ENCODE measurements at places on chromosomes 5 and 9.

GRCh38 chr9:109705515-109705914, 74.5 kb upstream of the PALM2AKAP2 start:
- DNase-seq: peak; percentile 21

DNA sequence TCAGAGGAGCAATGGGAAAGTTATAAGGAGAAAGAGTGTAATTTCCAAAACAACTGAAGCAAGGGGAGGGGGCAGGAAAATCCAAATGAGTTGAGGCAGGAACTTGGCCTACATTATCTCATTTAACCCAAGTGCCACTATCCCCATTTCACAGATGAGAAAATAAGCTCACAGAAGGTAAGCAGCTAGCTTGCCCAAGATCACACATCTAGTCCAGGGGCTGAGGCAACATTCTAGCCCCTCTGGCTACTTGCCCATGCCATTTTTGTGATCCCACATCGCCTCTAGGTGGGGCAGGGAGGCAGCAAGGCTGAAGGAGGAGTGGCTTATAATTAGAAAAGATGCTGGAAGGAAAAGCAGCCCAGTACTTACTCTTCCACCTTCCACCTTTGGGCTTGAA, 2.6 kb upstream of the PSIP1 start:
- DNase-seq: peak; percentile 11

- no peak for DNase-seq
These were observed 66.0 kb downstream of the GDNF start for GRCh38 chr5:37773809-37774208.

DNA sequence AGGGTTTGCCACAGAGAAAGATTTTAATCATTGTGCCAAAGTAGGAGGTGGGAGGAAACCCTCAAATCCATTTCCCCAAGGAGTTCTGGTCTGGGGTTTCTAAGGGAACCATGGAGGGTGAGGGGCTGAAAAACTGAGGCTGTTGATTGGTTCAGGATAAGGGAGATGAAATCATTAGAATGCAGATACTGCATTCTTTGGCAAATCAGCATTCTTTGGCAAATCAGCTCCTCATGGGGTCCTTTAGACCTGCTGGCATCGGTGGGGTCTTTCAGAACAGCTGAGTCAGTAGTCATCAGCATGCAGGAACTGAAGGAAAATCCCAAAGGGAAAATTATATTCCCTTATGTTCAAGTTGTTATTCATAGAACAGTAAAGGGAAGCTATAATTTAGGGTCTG, 585.5 kb downstream of the ISL1 start:
- no peak for DNase-seq

GRCh38 chr9:3299872-3300271, 225.9 kb downstream of the RFX3 start:
- no peak for DNase-seq

GRCh38 chr5:71456362-71456743, 902 bp downstream of the BDP1 start:
- DNase-seq: no peak

- DNase-seq: no peak
These were observed at the start of gene PTGER4 for GRCh38 chr5:40679913-40680681. Gene PTGER4 (plus strand): TSS chr5:40679915. CDS start chr5:40680994, 1,079 bp downstream.

GRCh38 chr5:181107699-181108098, 23.3 kb downstream of the OR2V1 start:
- DNase-seq: no peak

DNA sequence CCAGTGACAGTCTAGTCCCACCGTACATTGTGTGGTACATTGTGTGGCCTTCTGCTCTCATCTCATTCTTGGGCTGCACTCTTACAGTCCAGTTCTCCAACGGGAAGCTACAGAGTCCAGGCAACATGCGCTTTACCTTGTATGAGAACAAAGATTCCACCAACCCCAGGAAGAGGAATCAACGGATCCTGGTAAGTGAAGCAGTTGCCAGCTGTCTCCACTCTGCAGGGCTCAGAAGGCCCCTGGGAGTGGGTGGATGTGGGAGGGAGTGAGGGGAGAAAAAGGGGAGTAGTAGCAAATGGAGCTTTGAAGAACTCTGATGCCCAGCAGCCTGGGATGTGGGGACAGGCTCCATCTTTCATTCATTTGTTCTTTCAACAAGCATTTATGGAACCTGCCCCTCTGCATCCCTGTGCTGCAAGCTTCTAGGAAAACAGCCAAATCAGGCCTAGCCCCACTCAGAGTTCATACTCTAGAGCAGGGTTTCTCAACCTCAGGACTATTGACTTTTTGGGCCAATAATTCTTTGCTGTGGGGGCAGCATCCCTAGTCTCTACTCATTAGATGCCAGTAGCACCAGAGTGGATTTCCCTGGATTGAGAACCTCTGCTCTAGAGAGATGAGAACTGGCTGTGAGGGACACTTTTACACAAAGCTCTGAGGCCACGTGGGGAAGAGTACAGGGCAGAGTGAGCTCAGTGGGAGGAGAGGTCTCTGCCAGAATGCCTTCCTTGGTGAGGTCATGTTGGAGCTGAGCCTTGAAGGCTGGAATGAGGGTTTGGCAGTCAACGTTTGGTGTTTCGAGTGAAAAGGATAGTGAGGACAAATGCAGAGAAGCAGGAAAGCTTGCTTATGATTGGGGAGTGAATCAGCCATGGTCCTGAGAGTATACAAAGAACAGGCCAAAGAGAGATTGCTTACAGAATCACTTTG, 1.1 kb downstream of the POLR1E start:
- DNase-seq: no peak

- no peak for DNase-seq
These were observed 50.0 kb downstream of the EXD3 start for GRCh38 chr9:137372693-137373610.

DNA sequence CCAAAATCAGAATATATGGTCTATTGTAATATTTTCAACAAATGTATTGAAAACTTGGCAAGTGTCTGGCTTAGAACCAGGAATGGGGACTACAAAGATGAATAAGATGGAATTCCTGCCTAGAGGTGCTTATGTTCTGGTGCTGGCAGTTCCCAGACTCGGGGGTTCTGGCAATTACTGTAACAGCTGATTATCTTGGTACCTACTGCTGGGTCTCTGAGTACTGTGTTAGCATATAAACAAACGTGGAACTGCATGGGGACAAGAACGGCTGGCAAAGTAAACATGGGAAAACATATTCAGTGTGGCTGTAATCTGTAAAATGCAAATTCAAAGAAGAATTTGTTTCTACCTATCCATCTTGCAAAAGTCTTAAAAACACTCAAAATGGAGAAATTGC, 89.9 kb downstream of the SLC24A2 start:
- DNase-seq: no peak

GRCh38 chr9:20880675-20881074, 150.8 kb downstream of the HACD4 start:
- DNase-seq: no peak

DNA sequence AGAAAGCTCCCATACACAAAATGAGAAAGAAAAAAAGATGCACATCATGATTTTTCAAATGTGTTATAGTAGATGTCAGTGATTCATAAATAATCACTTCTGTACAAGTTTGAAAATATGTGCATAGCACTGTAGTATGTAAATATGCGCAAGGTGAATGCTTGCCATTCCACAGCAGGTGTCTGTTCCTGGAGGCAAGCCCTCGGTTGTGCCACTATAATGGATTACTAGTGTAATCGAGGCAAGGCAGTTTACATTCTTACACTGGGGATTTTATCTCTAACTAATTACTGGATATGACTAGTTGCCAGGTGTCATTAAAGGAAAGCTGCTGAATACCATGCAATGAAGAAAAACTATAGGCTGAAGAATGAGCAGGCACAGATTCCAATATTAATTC, 93.6 kb downstream of the ARHGEF28 start:
- DNase-seq: no peak

DNA sequence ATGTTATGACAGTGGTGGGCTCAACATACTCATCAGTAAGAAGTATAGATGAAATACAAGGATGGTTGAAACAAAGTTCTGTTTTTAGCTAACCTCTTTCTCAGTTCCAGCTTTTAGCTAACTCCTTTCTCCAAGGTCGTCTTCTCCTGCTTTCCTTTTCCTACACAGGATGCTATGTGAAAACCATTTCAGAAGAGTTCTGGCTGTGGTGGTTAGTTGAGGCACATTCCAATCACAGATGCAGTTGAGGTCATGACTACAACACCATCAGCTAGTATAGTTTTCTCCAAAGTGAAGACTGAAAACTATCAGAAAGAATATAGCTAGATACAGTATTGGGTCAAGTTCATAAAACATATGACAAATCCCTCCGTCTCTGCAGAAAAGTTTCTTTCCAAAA, 477.7 kb upstream of the C9orf72 start:
- no peak for DNase-seq

DNA sequence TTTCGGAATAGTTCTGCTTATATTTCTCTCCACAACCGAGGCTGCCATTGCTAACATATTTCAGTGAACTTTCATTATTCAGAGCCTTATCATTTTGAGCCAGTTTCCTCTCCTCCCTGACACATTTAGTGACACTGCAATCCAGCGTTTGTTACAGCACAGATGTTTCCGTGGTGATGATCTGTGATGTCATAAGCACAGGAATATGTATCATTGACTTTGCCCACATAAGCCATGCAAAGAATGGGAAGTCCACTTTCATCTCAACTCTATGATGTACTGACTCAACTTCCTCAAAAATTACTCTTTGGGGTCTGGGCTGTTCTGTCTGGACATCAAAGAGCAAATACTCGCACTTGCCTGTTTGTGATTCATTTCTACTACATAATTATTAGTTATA, 291.8 kb downstream of the EBF1 start:
- DNase-seq: no peak

GRCh38 chr5:10635257-10635866, 71.5 kb downstream of the ANKRD33B start:
- peak; percentile 87 for DNase-seq

GRCh38 chr9:120872791-120873502, 4.0 kb downstream of the PHF19 start:
- DNase-seq: no peak

DNA sequence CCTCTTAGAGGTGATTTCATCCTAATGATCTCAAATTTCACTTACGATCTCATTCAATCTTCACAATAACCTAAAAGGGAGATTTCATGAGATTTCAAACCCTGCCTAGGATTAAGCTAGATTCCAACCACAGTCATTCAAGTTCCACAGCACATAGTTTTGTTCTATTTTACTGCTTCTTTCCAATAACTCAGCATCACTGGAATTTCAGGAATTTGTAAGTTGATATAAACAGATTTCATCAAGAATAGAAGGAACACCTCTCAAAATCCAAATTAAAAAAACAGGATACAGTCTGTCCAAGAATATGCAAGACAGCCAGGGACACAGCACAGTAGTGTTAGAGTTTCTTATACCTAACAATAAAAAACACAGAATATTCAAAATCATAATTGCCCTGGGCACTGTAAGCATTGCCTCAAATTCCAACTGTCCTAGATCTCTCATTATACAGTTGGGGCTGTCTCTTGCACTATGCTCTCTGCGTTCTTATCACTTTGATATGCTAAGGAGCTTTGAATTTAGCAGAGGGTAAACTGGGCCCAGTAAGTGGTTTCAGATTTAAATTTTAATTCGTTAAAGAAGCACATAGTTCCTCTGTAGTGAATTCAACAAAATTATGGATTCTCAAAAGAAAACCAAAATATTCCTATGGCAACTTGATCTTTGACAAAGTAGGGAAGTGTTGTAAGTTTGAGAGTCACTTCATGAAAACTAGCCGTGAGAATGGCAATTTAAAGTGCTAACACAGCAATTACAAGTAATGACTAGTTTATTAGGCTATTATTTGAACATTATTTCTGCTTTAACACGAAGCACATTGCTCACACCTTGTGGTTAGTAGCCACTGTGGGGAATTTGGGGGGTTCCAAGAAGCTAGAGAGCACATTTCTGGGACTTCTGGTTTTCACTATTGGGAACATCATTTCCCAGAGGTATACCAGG, 478.6 kb upstream of the C9orf72 start:
- DNase-seq: no peak

DNA sequence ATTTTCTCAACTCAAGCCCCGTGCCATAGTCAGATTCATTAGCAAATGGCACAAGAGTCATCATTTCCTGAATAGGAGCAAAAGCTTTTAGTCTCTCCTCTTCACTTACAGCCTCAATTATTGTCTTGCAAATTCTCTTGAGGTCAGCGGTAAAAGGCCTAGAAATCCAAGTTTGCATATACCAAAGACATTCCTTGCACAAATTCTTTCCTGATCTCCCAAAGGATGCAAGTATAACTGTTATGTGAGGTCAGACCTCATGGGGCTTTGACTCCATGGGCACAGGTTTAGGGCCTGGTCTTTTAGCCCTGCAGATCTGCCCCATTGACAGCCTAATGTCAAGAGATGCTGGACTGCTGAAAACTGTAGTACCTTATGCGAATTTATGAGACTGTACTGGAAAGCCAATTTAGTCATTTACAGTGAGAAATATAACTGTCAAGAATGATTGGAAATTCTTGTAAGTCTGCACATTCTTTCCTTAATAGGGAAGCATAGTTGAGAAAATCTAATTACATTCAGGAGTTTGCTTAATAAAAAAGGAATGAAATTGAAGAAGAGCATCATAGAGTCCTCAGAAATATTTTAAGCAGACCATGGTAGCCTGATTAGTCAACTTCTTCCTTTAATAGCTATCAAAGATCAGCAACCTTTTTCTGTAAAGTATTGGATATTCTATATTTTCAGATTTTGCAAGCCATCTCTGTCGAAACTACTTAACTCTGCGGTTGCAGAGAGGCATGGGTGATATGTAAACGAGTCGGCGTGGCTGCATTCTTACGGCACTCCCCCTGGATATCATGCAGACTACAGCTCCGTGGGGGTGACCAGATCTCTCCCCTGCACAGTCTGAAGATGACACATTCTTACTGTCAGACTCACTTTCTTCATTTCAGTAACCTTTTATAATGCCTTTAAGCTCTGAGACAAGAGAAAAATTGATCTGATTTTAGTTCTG, 45.2 kb downstream of the GCNT4 start:
- no peak for DNase-seq

DNA sequence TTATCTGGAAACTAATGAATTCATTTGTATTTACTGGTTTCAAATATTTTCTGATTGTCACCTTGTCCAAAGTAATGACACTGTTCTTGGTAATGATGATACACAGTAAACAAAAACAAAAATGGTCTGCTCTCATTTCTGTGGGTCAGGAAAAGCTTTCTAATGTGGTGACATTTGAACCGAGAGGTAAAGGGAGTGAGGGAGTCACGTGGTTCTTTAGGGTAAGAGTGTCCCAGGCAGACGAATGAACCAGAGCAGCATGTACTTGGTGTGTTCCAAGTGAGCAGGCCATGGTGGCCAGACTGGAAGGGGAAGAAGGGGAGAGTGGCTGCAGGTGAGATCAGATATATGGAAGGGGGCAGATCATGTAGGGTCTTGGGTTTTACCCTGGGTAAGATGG, 247.0 kb upstream of the SLC30A5 start:
- no peak for DNase-seq
